ENCODE measurements at places on chromosomes 3 and 15.

DNA sequence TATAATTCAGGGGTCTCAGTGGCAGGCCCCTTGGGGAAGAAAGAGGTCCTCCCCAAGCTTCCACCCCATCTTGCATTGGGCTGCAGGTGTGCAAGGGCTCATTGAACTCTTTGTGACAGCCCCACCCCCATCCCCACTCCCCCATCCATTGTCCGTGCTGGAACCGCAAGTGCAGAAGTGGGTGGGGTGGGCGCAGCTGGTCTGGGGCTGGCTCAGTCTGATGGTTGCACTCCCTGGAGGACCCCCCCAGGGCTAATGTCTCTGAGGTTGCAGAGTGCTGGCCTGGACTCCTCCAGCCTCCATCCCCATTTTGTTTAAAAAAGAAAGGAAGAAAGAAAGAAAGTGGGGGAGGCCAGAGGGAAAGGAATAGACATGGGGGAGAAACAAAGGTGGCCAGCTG is 42.3 kb upstream of the ARL8B start:
- no peak for DNase-seq

DNA sequence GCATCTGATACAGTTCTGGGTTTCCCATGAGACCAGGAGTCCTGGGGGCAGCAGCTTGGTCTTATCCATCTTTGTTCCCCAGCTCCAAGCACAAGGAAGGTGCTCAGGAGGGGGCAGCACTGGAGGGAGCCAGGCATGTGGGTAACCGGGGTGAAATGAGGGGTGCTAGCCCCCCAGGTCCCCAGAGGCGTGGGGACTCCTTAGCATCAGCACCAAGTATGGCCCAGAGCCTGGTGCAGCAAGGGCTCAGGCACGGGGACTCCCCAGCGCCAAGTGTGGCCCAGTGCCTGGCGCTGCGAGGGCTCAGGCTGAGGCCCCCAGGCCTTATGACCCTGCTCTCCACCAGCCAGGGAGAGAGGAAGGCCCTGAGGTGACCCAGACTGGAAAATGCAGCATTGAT is 94.1 kb downstream of the CHSY1 start:
- no peak for DNase-seq

DNA sequence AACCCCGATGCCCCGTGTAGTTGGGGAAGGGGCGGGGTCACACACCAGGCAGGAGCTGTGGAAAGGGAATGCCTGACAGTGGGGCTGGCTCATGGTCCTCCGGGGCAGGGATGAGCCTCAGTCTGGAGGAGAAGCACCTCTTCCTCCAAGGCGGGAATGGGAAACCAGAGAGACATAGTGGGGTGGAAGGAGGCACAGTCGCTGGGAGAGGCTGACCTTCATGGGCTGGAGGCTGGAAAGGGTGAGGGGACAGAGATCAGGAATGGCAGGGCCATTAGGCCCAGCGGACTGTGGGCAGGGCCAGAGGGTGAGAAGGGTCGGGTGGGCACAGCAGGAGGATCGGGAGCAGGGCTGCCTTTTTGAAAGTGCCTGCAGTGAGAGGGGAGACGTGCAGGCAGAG is 65.8 kb upstream of the LINGO1 start:
- no peak for DNase-seq

GRCh38 chr3:113623811-113624210 is 72.6 kb downstream of the USF3 start:
- DNase-seq = no peak

GRCh38 chr3:10933805-10934481 is 58.6 kb upstream of the SLC6A1 start:
- DNase-seq = no peak

Data from BJ (cell line).